ENCODE measurements at places on chromosomes 6 and 20.

DNA sequence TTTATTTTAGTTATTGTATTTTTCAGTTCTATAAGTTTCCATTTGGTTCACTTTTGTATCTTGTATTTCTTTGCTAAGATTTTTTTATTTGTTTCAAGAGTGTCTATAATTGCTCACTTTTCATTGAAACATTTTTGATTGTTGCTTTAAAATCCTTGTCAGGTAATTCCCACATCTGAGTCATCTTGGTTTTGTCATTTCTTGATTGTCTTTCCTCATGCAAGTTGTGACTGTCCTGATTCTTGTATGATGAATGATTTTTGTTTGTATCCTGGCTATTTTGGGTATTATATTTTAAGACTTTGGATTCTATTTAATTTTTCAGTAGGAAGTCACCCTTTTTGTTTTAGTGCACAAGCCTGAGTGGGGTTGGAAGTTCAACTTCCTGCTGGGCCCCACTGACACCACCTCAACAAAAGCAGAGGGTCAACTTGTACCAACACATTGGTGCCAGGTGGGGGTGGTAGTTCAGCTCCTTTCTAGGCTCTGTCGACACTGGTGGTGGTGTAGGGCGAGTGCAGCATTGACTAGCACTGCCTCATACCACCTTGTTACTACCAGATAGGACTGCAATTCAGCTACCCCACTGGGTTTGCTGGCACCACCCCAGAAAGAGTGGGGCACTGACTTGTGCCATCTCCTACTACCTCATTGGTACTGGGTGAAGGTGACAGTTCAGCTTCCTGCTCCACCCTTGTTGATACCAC lies 8.8 kb downstream of the RSPH3 start:
- DNase-seq = no peak

GRCh38 chr20:1479831-1480595 lies 11.2 kb downstream of the SIRPB2 start:
- DNase-seq = no peak

- DNase-seq = no peak
Measured at GRCh38 chr20:21437816-21438215, 40.5 kb upstream of the NKX2-4 start.

DNA sequence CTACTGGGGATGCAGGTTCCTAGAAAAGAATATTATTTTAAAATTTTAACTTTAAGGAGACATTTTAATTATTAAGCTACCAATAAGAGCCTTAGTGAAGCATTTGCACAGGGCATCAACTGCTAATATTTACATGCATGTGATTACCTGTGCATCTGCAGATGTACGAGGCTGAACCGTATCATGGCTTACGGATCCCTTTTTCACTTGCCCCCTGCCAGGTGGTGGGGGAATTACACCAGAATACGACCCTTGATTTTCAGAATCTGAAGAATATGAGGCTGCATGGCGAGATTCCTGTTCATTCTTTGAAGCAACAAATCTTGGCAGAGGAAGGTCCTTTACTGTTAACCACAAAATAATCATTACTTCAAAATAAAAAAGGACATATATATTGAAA lies 42.7 kb downstream of the REPS1 start:
- DNase-seq = no peak
